Cerebellar cortex (tissue), 1 donor: ENCODE measurements at places on chromosomes 13 and 19.

- no peak for DNase-seq
These were observed 27.3 kb downstream of the RUBCNL start for GRCh38 chr13:46359714-46360113.

- DNase-seq: no peak
These were observed 51.3 kb downstream of the RAB20 start for GRCh38 chr13:110509971-110510786.

GRCh38 chr13:96034662-96035061, 18.5 kb downstream of the UGGT2 start:
- peak; percentile 14 for DNase-seq

DNA sequence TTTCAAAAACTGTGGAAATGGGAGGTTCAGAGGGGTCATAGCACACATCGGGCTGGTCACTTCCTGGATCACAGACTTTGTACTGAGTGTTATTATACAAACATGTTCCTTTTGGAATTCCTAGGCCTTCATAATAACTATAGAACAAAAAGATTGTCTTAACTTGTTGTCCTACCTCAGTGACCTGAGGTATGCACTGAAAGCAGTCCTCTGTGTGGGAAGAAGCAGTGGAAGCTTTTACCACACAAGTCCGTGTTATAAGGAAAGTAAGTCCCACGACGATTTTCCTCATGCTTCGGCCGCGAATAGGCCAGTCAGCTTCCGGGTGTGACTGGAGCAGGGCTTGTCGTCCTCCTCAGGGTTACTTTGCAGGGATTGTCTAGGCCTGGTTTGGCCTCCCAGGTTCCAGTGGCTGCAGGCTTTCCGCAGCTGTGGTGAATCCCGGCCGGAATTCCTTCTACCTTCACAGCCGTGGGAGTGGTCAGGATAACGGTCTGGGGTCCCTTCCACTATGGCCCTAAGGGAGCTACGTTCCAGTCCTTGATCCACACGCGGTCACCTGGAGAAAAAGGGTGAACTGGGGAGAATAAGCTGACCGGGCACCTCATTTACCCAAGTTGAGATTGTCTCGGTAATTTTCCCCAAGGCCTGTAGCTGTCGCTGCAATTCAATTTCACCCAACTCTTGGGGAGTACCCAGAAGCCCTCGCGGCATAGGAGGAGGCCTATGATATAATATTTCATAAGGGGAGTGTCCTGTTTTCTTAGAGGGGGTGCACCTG, 16.0 kb downstream of the NAPSA start:
- DNase-seq: no peak

DNA sequence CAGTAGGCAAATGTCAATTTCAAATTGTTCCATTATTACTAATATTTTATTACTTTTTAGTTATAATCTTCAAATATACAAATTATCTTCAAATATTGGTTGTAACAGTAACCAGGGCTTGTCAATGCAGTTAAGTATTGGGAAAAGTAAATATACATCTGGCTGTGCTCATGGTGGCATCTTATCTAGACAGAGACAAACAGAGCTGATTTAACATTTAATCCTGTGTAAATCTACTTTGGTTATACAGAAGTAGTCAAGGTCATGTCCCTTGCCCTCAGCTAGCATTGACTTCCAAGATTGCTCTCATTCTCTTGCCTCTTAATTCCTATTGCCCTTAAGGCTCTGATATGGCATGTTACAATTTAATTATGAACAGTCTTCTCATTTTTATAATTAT, 98.4 kb upstream of the KLHL1 start:
- no peak for DNase-seq

DNA sequence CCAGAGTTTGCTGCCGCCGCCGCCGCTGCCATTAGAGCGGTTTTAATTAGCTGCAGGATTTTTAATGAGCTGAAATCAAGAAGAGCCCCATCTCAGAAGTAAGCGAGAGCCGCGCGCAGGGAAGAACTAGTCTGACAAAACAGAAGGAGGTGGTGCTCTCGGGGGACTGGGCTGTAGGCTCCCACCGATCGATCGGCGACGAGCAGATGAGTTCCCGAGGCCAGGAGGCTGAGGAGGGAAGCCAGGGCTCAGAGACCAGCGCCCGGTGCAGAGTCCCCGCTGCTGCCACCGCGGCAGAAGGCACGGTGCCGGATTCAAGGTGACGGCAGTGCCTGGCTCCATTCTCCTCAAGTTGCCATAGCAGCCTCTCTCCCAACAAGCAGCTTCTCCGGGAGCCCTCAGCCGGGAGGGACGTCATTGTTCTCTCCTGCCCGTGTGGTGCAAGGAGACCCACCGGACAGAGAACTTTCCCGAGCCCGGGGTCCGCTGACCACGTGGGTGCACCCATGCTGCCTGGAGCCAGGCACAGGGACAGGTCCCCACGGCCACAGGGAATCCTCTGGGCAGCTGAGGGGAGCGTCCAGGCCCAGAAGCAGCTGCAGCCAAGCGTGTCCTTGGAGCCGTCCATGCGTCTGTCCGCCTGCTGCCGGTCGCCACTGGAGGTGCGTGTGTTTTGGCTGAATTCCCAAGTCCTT, 62.9 kb downstream of the CHST8 start:
- DNase-seq: no peak

- DNase-seq: peak; percentile 43
These were observed 16.4 kb downstream of the ZNF574 start for GRCh38 chr19:42092350-42092749.

DNA sequence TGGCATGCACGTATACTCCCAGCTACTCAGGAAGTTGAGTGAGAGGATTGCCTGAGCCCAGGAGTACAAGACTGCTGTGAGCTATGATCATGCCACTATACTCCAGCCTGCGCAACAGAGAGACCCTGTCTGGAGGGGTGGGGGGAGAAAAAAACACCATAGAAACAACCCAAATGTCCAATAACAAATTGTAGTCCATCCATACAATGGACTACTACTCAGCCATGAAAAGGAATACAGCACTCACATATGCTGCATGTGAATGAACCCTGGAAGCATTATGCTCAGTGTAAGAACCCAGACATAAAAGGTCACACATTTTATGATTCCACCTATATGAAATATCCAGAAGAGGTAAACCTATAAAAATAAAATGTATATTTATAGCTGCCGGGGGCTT, 42.3 kb downstream of the CD320 start:
- no peak for DNase-seq

DNA sequence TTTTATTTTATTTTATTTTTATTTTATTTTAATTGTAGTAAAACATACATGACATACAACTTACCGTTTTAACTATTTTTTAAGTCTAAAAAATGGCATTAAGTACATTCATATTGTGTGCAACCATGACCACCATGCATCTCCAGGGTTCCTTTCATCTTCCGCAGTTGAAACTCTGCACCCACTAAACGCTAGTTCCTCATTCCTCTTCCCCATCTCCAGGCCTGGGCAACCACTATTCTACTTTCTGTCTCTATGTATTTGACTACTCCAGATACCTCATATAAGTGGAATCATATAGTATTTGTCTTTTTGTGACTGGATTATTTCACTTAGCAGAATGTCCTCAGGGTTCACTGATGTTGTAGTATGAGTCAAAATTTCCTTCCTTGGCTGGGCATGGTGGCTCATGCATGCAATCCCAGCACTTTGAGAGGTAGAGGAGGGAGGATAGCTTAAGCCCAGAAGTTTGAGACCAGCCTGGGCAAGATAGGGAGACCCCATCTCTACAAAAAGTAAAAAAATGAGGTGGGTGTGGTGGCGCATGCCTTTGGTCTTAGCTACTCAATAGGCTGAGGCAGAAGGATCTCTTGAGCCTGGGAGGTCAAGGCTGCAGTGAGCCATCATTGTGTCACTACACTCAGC, 55.7 kb upstream of the ZNF507 start:
- no peak for DNase-seq

DNA sequence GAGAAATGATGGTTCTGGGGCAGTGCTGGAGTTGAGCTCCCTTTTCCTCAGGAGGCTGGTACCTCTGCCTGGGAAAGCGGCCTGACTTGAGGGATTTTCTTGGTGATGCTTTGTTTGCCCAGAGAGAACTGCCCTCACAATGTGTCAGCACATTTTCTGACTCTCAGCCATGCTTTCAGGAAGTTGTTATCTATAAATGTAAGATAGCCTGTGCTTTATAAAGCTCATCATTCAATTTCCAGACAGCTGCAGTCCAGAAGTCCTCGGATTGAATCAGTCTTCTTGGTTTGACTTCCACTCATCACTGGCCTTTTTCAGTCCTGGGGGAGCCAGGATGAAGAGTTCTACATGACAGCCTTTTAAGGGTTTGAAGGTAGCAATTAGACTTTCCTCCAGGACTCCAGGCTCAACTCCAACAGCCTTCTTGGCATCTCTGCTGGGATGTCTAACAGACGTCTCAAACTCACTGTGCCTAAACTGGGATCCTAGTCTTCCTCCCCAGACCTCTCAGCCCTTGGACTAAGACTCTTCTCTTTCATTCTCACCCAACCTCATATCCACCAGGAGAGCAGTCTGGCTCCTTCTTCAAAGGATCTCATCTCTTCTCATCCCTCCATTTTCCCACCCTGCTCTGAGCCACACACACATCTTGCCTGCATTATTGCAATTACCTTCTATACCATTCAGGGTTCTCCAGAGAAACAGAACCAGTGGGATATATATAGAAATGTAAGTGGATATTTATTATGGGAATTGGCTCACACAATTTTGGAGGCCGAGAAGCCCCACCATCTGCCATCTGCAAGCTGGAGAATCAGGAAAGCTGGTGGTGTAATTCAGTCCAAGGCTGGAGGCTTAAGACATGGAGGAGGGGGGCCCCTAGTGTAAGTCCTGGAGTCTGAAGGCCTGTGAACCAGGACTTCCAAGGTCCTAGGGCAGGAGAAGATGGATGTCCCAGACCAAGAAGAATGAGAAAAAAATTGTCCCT, 13.1 kb downstream of the ERICH6B start:
- DNase-seq: no peak

DNA sequence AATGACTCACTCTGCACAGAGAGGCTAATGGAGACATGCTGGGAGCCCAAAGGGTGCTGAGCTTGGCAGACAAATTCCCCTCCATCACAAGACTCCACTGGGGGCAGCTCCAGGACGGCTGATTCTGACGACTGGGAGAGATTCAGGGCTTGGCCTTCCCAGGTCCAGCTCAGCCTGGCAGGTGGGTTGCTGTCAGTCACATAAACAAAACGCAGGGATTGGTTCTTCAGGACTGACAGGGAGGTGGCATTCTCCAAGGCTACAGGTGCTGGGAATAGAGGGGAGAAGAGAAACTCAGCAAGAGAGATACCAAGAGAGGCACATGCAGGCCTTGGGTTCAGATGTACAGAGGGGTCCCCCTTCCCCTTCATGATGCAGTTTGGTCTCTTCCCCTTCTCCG, 10.7 kb upstream of the ZNF175 start:
- no peak for DNase-seq

DNA sequence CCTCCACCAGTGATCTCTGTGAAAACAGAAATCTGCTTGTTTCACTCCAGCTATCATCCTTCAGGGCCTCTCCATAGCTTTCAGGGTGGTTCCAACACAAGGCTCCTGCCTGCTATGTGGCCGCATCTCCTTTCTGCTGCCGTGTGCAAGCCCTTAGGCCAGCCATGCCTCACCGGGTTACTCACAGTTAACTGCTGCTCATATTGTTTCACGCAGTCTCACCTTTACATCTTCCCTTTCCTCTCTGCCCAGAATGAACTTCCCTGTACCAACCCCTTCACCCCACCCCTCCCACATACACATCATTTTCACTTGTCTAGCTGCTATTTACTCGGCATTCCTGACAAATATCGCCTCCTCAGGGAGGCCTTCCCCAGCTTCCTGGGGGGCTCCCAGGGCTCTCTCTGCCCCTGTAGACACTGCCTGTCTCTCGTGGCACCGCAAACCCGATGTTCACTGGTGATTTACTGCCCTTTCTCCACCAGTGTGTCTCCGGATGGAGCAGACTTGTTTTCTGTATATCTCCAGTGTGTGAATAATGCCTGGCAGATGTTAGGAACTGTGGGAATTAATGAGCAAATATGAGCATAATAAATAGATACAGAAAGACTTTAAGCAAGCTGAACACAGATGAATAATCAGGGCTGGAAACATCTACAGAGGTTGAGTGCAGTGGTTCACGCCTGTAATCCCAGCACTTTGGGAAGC, 39.3 kb upstream of the GPR183 start:
- DNase-seq: no peak

DNA sequence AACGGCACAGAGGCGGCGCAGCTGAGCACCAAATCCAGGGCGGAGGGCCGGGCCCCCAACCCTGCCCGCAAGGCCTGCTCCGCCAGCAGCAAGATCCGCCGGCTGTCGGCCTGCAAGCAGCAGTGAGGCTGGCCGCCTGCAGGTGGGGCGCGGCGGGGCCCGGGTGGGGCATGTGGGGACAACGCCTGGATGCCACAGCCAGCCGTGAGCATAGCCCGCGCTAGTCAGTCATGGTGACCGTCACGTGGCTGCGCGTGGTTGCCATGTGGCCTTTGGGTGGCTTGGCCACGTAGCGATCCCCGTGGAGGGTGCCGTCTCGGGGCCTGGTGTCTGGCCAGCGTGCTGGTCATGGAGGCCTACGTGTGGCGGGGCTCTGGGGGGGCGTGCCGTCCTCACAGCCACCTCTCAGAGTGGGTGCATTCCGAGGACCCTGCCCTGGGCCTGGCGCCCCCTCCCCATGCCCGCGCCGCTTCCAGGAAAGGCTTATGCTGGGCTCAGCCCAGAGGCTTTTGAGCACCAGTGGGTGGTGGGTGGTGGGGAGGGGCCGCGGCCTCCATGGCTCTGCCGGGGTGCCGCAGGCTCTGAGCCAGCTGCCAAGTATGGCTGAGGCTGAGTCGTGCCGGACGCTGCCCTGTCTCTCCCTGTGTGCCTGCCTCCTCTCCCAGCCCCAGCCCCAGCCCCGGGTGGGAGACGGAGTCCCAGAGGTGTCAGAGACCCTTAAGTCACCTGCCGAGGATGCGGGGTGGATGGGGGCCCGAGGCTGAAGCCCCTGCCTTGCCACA, 11.1 kb downstream of the CBARP start:
- no peak for DNase-seq

DNA sequence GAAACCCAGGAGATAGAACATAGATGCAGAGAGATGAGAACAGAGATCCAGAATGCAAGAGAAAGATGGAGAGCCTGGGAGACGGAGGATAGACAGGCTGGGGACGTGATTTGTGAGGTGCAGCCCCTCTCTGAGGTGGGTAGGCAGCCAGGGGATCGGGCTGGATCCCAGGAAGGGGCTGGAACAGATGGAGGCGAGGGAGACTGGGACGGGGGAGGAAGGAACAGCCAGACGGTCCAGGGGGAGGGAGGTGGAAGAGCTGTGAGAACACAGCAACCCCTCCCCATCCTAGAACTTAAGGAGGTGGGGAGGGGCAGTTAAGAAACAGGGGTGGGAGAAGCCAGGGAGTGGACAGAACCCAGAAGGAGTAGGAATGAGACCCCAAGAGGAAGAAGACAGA, 3.1 kb downstream of the SLC17A7 start:
- peak; percentile 68 for DNase-seq

GRCh38 chr13:110062777-110063442, 244.0 kb downstream of the COL4A1 start:
- DNase-seq: no peak

- no peak for DNase-seq
These were observed 1014.9 kb upstream of the ATXN8OS start for GRCh38 chr13:69092615-69093322.

- DNase-seq: no peak
These were observed 5.3 kb downstream of the FAM216B start for GRCh38 chr13:42786715-42787114.

GRCh38 chr19:676007-676338, 219 bp upstream of the FSTL3 start:
- DNase-seq: no peak
